ENCODE measurements at places on chromosomes 4 and X.

DNA sequence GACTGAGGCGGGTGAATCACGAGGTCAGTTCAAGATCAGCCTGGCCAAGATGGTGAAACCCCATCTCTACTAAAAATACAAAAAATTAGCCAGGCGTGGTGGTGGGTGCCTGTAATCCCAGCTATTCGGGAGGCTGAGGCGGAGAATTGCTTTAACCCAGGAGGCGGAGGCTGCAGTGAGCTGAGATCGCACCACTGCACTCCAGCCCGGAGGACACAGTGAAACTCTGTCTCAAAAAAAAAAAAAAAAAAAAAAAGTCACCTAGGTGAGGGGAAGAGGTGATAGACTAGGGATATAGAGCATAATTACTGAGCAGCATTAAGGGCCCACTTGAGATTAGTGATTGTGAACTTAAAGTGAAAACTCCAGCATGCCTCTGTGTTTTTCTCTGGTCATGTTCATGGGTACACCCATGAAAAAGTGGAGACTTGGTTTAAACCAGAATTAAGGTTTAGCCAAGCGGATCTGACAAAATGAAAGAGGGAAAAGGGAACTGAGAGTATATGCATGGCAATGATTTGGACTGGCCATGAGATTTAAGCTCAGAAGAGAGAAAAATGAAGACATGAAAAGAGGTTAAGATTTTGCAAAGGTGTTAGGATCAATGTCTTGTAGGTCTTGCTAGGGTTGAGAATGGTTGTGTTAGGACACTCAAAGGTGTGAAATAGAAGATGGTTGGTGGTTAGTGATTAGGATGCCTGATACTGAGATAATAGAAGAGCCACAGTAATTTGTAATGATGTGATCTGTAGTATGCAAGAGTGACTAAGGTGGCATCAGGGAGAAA, 105.0 kb downstream of the RAB28 start:
- DNase-seq, result no peak

DNA sequence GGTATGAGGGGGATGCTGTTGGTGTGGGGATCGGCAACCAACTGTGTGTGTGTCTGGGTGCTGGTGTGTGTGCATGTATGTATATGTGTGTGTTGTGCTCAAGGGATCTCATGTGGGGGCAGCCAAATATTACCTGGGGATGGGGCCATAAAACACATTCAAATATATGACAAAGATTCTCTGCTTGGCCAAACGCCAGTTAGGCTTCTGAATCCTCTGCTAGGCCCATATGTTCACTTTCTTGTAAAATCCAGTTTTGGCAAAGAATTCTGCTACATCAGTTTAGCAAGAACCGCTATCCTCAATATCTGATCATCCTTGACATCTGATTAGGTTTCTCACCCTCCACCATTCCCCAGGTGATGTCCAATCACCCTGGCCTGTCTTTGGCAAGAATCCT, 106.6 kb downstream of the RASL11B start:
- DNase-seq, result no peak

- no peak for DNase-seq
Measured at GRCh38 chr4:189293459-189293858, 647.2 kb upstream of the FRG1 start.

DNA sequence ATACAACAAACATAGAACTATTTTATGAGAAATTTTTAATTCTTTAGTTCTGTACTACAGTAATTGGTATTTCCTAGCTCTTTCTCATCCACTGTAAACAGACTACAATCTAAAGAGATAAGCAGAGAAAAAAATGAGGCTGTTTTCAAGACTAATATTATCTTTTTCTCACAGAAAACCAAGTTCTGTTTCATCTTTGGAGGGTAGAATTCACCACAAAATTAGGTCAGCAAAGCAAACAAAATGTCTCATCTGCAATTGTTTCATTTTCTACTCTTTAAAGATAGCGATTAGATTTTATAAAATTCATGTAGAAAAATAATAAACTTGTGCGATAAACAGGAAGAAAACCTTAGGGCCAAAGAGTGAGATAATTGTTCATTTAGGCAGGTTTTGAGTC, 10.8 kb downstream of the APOO start:
- no peak for DNase-seq

DNA sequence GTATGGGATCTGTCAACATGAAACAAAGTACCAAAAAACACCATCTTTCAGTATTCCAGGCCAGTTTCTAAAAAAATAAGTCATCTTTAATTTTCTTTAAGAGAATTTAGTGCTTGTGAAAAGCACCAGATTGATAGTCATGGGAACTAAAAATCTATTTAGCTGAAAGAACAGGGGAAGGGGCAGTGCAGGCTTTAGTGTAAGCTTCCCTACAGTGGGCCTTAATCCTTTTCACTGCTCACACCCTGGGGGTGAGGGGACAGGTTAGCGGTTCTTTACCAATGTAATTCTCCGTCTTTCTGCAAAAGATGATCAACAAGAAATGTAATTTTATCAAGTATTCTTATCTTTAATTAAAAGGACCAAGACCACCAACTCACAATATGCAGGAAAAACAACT, 47.1 kb downstream of the CHIC2 start:
- DNase-seq, result no peak

- no peak for DNase-seq
Measured at GRCh38 chr4:9384126-9384525, 21.2 kb downstream of the USP17L30 start.

GRCh38 chr4:55561889-55562288, 15.2 kb upstream of the CLOCK start:
- no peak for DNase-seq

GRCh38 chrX:40558590-40558989, 22.2 kb upstream of the ATP6AP2 start:
- no peak for DNase-seq

DNA sequence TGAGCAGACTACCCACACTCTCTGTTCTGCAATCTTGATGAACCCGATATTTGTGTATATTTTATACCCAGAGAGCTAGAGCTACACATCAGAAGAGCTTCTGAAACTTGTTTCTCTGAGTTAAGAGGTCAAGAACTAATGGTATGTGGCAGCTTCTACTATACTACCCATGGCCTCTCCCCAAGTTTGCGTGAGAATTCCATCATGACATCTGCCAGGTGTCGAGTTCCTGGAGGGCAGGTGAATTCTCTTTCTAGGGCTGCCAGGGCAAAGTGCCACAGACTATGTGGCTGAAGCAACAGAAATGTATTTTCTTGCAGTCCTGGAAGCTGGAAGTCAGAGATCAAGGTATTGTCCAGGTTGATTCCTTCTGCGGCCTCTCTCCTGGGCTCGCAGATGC, 4.4 kb downstream of the SORCS2 start:
- DNase-seq, result no peak

DNA sequence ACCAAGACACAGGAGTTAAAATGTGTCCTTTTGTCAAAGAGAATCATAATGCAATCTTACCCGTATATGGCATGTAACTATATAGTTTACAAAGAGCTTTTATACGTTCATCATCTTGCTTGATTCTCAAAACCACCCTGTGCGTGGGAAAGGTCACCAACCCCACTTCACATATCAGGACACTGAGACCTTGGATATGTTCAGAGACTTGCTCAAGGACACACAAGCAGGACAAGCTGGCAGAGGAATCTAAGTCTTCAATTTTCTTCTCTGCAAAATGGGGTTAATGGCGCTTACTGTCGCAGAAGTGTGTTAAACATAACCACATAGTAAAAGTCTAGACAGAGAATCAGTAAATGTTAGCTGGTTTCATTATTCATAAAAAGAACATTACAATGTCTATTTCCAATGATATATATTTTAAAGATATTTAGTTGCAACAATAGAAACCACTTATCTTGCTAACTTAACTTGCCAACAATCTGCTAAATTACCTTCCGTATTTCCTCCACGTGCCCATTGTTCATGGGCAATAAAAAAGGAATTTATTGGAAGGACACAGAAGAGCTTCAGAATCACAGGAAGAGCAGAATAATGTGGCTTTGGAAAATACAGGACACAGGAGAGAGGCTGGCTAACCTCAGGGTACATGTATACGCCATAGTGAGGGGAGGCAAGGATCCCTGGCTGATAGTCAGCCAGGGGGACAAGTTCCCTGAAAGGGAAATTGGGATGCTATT, 64.6 kb upstream of the TAPT1 start:
- DNase-seq, result no peak

DNA sequence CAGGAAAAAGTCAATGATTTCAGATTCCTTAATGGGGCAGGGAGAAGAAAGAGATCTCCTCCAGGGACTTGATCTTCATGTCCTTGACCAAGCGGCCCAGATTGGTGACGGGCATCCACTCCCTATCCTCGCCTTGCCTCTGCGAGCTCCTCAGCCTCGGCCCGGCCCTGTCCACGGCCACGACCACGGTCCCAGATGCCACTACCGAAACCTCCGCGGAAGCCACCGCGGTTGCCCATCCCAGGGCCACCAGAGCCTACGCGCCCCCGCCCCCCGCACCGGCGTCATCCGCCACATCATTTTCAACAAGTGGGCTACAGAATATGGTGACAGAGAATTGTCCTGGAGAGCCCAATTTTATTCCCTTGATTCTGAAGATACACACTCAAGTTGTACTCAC, 751.2 kb upstream of the PABPC4L start:
- DNase-seq, result no peak

- no peak for DNase-seq
Measured at GRCh38 chr4:84498935-84499623, at the start of gene NKX6-1. NKX6-1 (minus strand) TSS chr4:84499292; CDS start chr4:84498228, 1,064 bp downstream.

DNA sequence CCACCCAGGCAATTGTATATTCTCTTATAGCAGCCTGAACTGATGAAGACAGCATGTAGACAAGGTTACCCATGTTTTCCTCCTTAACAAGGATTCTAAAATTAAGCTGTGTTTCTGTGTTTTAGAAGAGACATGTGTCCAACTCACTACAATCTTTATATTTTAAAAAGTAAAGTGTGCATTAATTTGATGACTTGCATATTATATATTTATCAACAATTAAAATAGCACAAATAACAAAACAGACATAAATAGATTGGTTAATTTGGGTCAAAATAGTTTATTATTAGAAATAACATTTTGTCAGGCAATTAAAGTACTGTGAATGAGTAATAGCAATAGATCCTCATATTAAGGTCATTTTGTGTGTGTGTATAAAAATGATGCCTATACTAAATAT, 357.1 kb downstream of the PDGFC start:
- DNase-seq, result no peak

GRCh38 chrX:31092970-31093638, 21.3 kb upstream of the FTHL17 start:
- no peak for DNase-seq

GRCh38 chr4:95508421-95508820, 40.4 kb downstream of the UNC5C start:
- DNase-seq, result no peak

GRCh38 chrX:153863251-153863991, 22.6 kb downstream of the L1CAM start:
- DNase-seq, result no peak

DNA sequence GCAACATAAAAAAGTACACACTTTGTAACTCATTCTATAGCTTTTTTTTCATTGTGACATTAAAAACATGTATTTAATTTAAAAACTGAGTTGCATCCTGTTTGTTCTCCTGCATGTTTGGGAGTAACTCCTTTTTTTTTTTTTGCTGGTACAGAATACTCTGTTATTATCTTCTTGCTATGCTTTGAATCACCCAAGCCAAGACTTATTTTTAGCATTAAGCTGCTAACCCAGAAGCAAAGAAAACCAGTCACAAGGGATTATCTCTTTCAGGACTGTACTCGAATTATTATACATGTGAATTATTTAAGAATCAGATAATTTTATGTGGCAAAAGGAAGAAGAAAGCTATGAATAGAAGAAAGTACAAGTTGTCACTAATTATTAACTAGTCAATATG, 194.9 kb downstream of the ADAMTS3 start:
- no peak for DNase-seq

DNA sequence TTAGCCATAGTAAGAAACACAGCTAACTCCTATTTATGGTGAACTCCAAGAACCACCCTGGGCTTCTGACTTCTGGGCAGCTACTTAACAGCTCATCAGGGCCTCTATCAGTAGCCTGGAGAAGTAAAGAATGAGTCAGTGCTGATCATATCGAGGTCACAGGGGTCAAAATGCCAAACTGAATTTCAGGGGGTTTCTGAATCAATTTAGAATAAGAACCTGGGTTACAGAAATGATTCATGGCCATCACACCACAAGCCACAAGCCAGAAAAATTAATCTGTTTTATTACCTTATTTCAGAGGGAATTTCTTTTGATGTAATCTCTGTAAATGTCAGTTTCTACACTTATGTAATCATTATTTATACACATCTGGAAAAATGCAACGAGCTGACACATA, 64.4 kb downstream of the CHST7 start:
- DNase-seq, result no peak

DNA sequence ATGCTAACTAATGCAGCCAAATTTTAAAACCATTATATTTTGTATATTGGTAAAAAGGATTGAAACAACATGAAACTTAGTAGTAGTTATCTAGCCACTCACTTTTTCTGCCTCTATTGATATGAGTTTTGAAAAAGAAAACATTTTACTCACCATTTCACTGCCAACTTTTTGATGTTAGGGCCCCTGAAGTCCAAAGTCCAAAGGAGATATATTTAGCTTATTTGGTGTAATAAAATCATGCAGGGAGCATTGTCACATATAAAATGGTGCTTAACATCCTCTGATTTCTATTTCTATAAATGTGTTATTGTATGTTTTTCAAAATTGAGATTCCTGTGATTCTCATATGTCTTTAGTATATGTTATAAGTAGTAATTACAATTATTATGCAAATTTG, 24.5 kb upstream of the CXCL3 start:
- no peak for DNase-seq

- no peak for DNase-seq
Measured at GRCh38 chr4:107747748-107748486, 27.9 kb upstream of the PAPSS1 start.

DNA sequence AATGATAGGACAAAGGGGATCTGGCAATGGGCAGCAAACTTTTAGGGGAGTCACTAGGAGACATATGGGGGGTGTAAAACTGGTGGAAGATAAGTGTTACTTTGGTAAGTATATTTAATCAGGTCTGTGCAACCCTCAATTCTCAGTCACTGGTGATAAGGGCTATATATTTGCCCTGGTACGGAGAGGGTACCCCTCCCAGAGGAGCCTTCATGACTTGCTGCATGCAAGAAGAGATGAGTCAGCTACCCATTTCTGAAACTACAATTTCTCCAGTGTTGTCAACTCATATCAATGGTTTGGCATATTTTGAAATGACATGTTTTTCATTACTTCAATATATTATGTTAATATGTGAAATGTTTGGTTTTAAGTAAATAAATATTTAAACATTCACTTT, 14.3 kb downstream of the SMARCAD1 start:
- no peak for DNase-seq

- DNase-seq, result no peak
Measured at GRCh38 chrX:10098270-10098713, 58.5 kb upstream of the CLCN4 start.
